Immature natural killer cell (primary cell): ENCODE measurements at places on chromosomes 16 and 17. TPM values are rescaled to one million over a fixed set of nuclear protein-coding genes. Genes with fewer than 3 reads are reported as not detected.

ELMO3 gene
- polyA plus RNA-seq = not detected

NTN1 gene
- polyA plus RNA-seq = not detected

KATNIP gene
- 1.7 TPM for polyA plus RNA-seq

SKAP1 gene
- 458 TPM for polyA plus RNA-seq

TP53TG3 gene
- polyA plus RNA-seq = not detected

ADAM11 gene
- not detected for polyA plus RNA-seq

RTN4RL1 gene
- polyA plus RNA-seq = not detected

WSCD1 gene
- not detected for polyA plus RNA-seq

UBALD2 gene
- polyA plus RNA-seq = 4.5 TPM

TSPAN10 gene
- polyA plus RNA-seq = 0.48 TPM

ZNF423 gene
- not detected for polyA plus RNA-seq

CDH8 gene
- polyA plus RNA-seq = not detected

PLA2G10 gene
- polyA plus RNA-seq = not detected

MYH3 gene
- polyA plus RNA-seq = 1.6 TPM

CCDC144A gene
- not detected for polyA plus RNA-seq

DNA sequence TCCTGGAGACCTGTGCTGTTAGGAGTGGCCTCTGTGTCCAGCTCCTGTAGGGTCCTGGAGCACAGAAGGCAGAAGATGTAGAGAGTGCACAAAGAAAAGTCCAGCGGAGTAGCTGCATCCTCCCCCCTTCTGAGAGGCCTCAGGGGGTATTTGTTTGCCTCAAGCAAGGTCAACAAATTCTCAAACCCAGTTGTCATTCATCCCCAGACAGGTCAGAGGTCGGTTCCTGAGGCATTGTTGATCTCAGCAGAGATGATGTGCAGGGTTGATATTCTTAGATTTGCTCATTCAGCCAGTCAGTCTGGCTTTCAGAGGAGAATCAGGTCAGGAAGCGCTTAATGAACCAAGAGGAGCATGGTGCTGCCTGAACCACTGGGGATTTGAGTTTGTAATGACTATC is 8.3 kb upstream of the RBFOX1 start:
- H3K36me3 ChIP-seq = no peaks in the 10 kb centered on the region
- H3K27me3 ChIP-seq = no peaks in the 10 kb centered on the region
- H3K4me3 ChIP-seq = no peak overlapping the region
- DNase-seq = no peak

- H3K27me3 ChIP-seq = peaks cover 4% of the 10 kb centered on the region
- no peak for DNase-seq
- no peaks in the 10 kb centered on the region for H3K36me3 ChIP-seq
- H3K4me1 ChIP-seq = peaks cover 2% of the 10 kb centered on the region
- no peak overlapping the region for H3K27ac ChIP-seq
Observed at GRCh38 chr16:58031016-58031800, 5.7 kb downstream of the MMP15 start.

DNA sequence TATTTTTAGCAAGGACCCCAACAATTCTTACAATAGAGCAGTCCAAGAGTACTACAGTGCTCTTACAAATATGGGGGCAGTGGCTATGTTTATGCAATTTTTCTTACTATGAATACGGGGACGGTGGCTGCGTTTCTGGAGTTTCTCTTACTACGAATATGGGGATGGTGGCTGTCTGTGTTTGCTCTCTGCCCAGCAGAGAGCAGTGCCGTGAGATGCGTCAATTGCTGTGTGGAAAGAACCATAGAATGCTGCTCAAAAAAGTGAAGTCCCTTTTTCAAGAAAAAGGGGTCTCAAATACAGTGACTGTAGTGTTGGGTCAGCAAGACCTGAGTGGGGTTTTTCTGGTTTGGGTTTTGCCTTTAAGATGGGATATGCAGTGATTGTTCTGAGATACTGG is 53.9 kb downstream of the KNOP1 start:
- H3K27ac ChIP-seq = no peak overlapping the region
- peaks cover 34% of the 10 kb centered on the region for H3K36me3 ChIP-seq
- no peak for DNase-seq
- no peaks in the 10 kb centered on the region for H3K27me3 ChIP-seq
- no peaks in the 10 kb centered on the region for H3K4me1 ChIP-seq

DNA sequence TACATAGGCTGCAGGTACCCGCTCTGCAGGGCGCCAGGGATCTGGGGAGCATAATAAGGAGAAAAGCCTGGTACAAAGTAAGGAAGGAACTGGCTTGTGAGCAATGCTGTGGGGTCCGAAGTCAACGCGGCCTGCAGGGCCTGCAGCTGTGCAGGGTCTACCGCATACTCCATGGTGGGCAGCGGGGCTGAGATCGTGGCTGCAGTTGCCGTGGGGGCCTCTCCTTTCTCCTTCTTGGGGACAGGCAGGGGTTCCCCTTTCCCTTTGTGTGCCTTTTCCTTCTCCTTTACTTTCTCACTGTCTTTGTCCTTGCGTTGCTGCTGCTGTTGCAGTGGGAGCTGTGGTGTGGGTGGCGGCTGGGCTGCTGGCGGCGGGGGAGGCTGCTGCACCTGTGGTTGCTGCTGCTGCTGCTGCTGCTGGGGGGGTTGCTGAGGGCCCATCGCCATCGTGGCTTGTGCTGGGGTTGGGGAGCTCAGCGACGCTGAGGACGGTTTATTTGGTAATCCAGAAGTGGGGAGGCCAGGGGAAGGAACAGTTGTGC is 259.6 kb downstream of the ZFHX3 start:
- DNase-seq = no peak
- peaks cover 3% of the 10 kb centered on the region for H3K36me3 ChIP-seq
- H3K27ac ChIP-seq = peak overlapping the region; percentile 53
- peak overlapping the region; percentile 85 for H3K4me3 ChIP-seq

GRCh38 chr17:76370261-76370993 is 14.0 kb upstream of the SPHK1 start:
- H3K36me3 ChIP-seq = no peaks in the 10 kb centered on the region
- no peaks in the 10 kb centered on the region for H3K27me3 ChIP-seq
- no peak overlapping the region for H3K27ac ChIP-seq
- no peak overlapping the region for H3K4me3 ChIP-seq
- DNase-seq = no peak

- DNase-seq = no peak
- no peak overlapping the region for H3K27ac ChIP-seq
- peaks cover 22% of the 10 kb centered on the region for H3K4me1 ChIP-seq
- H3K4me3 ChIP-seq = no peak overlapping the region
Observed at GRCh38 chr17:80843741-80844156, 147.9 kb upstream of the CHMP6 start.

DNA sequence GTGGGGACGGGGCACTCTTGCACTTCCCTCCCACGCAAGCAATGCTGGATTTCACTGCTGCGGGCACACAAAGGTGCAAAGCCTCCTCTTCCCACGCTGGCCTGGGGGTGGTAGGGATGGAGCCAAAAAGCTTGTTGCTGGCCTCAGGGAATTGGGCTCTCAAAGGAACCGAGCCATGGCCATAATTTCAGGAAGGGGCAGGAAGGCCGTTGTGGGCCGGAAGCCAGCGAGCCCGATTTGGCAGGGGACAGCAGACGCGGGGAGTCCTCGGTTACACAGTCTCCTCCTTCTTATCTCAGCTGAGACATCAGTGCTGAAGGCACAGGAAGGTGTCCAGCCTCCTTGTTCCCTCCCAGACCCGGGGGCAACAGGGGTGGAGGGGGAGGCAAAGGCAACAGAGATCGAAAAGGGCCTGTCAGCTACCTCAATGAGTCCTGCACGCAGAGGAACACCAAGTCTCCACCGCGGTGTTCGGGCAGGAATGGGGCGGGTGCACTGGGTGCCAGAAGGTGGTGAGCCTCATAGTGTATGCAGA is 59.5 kb downstream of the SLFN11 start:
- H3K4me1 ChIP-seq = peaks cover 44% of the 10 kb centered on the region
- H3K27me3 ChIP-seq = no peaks in the 10 kb centered on the region
- DNase-seq = peak; percentile 31
- H3K36me3 ChIP-seq = no peaks in the 10 kb centered on the region
- peak overlapping the region; percentile 94 for H3K4me3 ChIP-seq

GRCh38 chr17:77606146-77606864 is 352.2 kb upstream of the TNRC6C start:
- peaks cover 21% of the 10 kb centered on the region for H3K4me1 ChIP-seq
- no peak for DNase-seq
- H3K4me3 ChIP-seq = no peak overlapping the region
- H3K27ac ChIP-seq = peak overlapping the region; percentile 20

- peaks cover 5% of the 10 kb centered on the region for H3K36me3 ChIP-seq
- DNase-seq = no peak
- peaks cover 9% of the 10 kb centered on the region for H3K27me3 ChIP-seq
- H3K27ac ChIP-seq = peak overlapping the region; percentile 87
Observed at GRCh38 chr16:89687092-89687940, 827 bp downstream of the CDK10 start.

GRCh38 chr17:16048811-16049449 is 49.3 kb downstream of the TTC19 start:
- H3K27ac ChIP-seq = no peak overlapping the region
- H3K36me3 ChIP-seq = peaks cover 25% of the 10 kb centered on the region
- H3K4me1 ChIP-seq = peaks cover 12% of the 10 kb centered on the region
- no peak overlapping the region for H3K4me3 ChIP-seq
- no peak for DNase-seq

DNA sequence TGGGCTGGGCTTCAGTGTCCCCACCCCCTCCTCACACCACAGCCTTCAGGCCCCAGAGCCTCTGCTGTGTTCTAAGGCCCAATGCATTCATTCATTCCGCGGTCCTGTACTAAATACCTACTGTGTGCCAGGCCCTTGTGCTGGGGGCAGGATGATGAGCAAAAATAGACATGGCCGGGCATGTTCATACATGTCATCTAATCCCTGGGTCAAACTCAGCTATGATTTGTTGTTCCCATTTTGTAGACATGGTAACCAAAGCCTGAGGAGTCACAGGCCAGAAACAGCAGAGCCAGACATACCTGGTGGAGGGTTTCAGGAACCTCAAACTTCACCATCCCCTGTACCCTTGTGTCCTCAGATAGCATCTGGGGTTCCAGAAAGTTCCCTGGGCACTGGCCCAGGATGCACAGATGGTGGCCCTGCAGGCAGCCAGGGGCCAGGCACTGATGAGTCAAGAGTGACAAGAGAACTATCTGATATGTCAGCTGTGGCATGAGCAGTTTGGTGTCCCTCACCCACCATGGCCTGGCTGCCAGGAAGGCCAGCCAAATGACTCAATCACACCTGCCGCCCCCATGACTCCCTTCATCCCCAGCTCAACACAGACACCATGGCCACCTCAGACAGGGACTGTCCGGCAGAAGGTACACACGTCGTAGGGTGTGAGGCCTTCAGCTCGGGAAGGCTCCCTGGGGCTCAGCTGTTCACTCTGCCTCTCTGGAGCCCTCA is 2.7 kb upstream of the RRAD start:
- H3K4me3 ChIP-seq = no peak overlapping the region
- H3K36me3 ChIP-seq = no peaks in the 10 kb centered on the region
- H3K27me3 ChIP-seq = peaks cover 10% of the 10 kb centered on the region
- DNase-seq = no peak
- H3K27ac ChIP-seq = no peak overlapping the region

DNA sequence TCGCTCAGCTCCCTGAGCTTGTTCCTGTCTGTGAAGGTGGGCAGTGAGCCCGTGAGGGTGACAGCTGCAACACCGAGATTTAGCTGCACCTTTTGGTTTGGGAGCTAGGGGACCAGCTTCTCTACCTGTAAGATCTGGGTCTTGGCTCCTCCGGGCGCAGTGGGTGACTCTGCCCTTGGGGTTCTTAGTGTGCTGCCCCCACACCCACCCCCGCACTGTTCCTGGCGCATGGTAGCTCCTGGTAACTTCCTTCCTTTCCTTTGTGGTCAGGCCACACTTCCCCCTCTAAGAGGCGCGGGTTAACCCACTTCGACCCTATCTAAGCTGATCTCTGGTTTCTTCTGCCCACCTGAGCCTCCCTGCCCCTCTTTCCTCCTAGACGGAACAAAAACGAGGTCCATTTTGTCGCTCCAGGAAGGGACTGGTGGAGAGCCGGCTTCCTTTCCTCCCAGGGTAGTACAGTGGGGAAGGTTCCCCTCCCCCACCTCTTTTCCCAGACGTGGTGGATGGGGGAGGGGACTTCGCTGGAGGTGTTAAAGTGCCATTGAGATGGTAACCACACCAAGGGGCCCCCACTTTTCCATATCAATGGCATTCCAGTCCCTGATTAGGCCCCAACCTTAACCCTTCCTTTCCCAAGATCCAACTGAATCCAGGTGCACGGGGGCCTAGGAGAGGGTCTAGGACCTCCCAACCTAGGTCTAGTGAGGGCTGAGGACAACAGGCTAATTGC is 4.6 kb upstream of the CLDN9 start:
- H3K4me1 ChIP-seq = peaks cover 22% of the 10 kb centered on the region
- H3K27me3 ChIP-seq = peaks cover 11% of the 10 kb centered on the region
- H3K36me3 ChIP-seq = no peaks in the 10 kb centered on the region
- H3K27ac ChIP-seq = no peak overlapping the region
- peak overlapping the region; percentile 56 for H3K4me3 ChIP-seq
- DNase-seq = no peak

DNA sequence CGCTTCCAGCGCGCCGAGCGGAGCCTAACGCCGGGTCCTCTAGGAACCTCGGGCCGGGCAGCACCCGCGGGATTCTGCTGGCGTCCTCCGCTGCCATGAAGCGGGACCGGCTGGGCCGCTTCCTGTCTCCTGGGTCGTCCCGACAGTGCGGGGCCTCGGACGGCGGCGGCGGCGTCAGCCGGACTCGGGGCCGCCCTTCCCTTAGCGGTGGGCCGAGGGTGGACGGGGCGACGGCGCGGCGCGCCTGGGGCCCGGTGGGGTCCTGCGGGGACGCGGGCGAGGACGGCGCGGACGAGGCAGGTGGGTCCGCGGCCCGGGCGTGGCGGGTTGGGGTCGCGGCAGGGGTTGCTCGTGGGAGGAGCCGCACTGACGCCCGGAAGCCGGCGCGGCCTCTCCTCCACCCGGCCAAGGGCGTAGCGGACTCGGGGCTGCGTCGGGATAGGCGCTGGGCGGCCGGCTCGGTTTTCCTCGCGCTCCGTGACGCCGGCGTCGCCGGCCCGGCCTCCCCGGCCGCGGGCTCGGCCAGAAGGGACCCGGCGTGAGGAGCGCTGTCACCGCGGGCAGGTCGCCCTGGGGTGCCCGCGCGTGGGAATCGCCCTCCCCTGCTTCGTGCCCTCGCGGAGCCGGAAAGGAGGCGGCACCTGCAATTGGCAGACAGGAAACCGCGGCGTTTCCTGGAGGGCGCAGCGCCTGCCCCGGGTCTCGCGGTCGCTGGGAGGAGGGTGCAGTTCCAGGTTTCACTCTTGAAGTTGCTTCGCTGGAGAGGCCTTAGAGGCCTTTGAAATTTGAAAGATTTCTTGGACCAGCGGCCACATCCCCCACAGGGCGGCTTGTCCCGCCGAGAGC is 432 bp downstream of the ZNF276 start:
- DNase-seq = peak; percentile 93
- peaks cover 39% of the 10 kb centered on the region for H3K4me1 ChIP-seq
- H3K27ac ChIP-seq = peak overlapping the region; percentile 100
- H3K36me3 ChIP-seq = peaks cover 14% of the 10 kb centered on the region
- H3K4me3 ChIP-seq = peak overlapping the region; percentile 93
- peaks cover 26% of the 10 kb centered on the region for H3K27me3 ChIP-seq

GRCh38 chr17:40466298-40466971 is 23.2 kb downstream of the IGFBP4 start:
- no peaks in the 10 kb centered on the region for H3K36me3 ChIP-seq
- H3K4me1 ChIP-seq = no peaks in the 10 kb centered on the region
- no peak overlapping the region for H3K4me3 ChIP-seq
- peaks cover 7% of the 10 kb centered on the region for H3K27me3 ChIP-seq
- no peak for DNase-seq
